ENCODE measurements at places on chromosomes 6 and 20. TPM values are rescaled to one million over a fixed set of nuclear protein-coding genes. Genes with fewer than 3 reads are reported as not detected.
A peak's percentile ranks its signal among the peaks of the same experiment; 100 is the strongest.

ARMH2 gene
- not detected for total RNA-seq

MSH5 gene
- total RNA-seq = 17.4 TPM

RBM38 gene
- total RNA-seq = 12.0 TPM

SIRPD gene
- not detected for total RNA-seq

COL21A1 gene
- 173 TPM for total RNA-seq

DLK2 gene
- total RNA-seq = 1.1 TPM

TREML2 gene
- total RNA-seq = not detected

GRCh38 chr20:52539891-52540290, 348.3 kb upstream of the ZFP64 start:
- H3K4me3 ChIP-seq = no peak overlapping the region
- no peaks in the 10 kb centered on the region for H3K4me1 ChIP-seq
- H3K27me3 ChIP-seq = no peaks in the 10 kb centered on the region
- no peak overlapping the region for H3K27ac ChIP-seq
- no peaks in the 10 kb centered on the region for H3K36me3 ChIP-seq

DNA sequence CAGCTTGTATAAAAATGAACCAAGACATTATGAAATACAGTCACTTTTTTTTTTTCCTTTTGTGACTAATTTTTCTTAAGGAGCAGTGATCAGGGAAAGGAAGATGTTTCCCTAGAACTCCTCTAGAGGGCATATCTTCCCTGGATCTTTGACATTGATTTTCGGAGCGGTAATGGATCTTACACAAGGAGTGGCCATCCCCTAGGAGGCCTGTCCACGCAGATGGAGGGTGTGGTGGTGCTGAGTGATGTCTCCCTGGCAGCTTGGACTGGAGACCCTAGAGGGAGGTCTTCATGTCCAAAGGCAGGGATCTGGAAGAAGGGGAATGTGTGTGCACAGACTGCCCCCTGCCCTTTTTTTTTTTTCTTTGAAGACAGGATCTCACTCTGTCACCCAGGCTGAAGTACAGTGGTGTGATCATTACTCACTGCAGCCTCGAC, 7.0 kb upstream of the KIFC1 start:
- peaks cover 4% of the 10 kb centered on the region for H3K4me1 ChIP-seq
- no peak overlapping the region for H3K4me3 ChIP-seq
- no peak for DNase-seq

DNA sequence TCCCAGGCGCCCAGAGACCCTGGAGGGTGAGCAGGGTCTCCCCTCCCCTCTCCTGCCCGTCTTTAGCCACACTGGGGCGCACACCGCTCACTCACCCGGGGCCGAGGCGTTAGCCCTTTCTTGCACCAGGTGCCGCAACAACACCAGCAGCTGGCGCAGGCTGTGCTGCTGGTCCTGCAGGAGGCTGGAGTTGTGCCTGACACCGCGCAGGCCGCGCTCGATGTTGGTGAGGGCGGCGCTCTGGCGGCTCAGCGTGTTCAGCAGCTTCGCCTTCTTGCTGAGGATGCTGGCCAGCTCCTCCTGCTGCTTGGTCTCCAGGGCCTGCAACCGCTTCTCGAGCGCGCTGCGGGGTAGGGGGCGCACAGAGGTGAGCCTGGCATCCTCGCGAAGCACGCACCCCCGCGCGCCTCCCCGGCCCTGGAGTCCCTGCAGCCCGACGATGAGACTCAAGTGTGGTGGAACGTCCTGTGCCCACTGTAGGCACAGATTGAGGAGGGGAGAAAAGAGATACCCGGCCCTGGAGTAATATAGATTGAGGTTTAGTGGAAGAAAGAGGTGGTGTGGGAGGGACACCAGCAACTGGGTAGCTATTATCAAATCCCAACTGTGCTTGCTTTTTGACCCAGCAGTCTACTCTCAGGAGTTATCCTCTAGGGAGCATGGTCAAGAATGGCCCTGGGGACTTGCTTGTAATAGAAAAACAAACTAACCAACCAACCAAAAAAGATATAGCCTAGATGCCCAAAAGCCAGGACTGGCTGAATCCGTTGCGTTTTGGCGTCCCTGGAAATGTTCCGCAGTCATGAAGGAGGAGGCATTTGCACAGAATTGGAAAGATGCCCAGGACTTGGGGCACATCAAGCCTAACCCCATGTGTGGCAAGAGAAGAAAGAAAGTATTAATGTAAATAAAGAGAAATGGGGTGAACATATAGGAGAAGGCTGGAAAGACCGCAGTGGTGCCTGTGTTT, 30.9 kb downstream of the ANGPT4 start:
- H3K27ac ChIP-seq = no peak overlapping the region
- peaks cover 11% of the 10 kb centered on the region for H3K4me1 ChIP-seq
- no peak for DNase-seq
- H3K27me3 ChIP-seq = peaks cover 22% of the 10 kb centered on the region
- H3K4me3 ChIP-seq = no peak overlapping the region

GRCh38 chr6:166623318-166623717, 3.7 kb downstream of the RPS6KA2 start:
- no peak for DNase-seq
- H3K4me3 ChIP-seq = peak overlapping the region; percentile 31

DNA sequence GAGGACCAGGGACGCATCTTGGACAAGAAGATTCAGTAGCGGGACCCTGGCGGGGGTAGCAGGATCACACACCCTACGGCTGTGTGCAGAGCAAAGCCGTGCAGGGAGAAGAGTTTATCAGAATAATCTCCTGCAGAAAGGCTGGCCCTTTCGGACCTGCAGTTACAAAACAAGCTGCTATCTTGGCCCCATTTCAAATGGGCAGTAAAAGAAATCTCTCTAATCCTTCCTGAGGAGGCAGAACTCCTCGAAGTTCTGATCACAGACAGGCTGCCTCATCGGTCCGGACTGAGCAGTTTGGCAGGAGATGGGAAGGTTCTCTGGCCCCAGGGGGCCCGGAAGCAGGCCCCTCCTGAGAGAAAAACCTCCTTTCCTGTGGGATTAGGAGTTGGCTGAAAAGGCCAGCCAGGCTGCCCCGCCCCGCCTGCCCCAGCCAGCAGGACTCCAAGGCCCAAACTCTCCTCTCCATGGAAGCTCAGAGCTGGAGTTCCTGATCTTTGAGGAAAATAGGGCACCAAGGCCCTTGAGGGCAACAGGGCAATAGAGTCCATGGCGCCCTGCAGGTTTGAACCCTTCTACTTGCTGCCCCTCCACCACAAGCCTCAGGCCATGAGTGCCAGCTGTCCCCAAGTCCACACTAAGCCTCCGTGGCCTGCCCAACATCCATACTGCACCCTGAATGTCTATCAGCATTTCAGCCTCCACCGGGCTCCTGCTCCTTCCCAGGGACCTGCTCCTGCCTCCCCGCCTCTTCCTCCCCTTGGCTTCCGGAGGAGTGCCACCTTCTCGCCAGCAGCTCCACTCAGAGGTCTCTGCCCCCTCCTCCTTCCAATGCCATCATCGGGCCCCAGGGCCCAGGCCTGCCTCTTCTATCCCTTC, 141.3 kb downstream of the PREX1 start:
- peaks cover 42% of the 10 kb centered on the region for H3K4me1 ChIP-seq
- H3K4me3 ChIP-seq = no peak overlapping the region
- H3K27me3 ChIP-seq = no peaks in the 10 kb centered on the region
- DNase-seq = no peak
- H3K36me3 ChIP-seq = peaks cover 2% of the 10 kb centered on the region
- no peak overlapping the region for H3K27ac ChIP-seq

- peaks cover 5% of the 10 kb centered on the region for H3K4me1 ChIP-seq
- H3K36me3 ChIP-seq = no peaks in the 10 kb centered on the region
- H3K27ac ChIP-seq = no peak overlapping the region
- DNase-seq = no peak
- H3K4me3 ChIP-seq = no peak overlapping the region
These were observed 420.4 kb downstream of the CDH26 start for GRCh38 chr20:60378620-60379019.

GRCh38 chr20:18541741-18542140, 25.5 kb upstream of the SMIM26 start:
- no peak overlapping the region for H3K27ac ChIP-seq
- no peaks in the 10 kb centered on the region for H3K27me3 ChIP-seq
- peaks cover 37% of the 10 kb centered on the region for H3K36me3 ChIP-seq
- H3K4me1 ChIP-seq = no peaks in the 10 kb centered on the region
- no peak for DNase-seq

- H3K27me3 ChIP-seq = no peaks in the 10 kb centered on the region
- no peak for DNase-seq
- peaks cover 52% of the 10 kb centered on the region for H3K4me1 ChIP-seq
- H3K27ac ChIP-seq = peak overlapping the region; percentile 76
- no peaks in the 10 kb centered on the region for H3K36me3 ChIP-seq
These were observed 23.9 kb upstream of the TOP1 start for GRCh38 chr20:41004531-41005360.

- no peaks in the 10 kb centered on the region for H3K36me3 ChIP-seq
- peaks cover 20% of the 10 kb centered on the region for H3K27me3 ChIP-seq
- no peak overlapping the region for H3K27ac ChIP-seq
- peaks cover 11% of the 10 kb centered on the region for H3K4me1 ChIP-seq
These were observed 183.1 kb downstream of the UBE3D start for GRCh38 chr6:82882363-82883023.

DNA sequence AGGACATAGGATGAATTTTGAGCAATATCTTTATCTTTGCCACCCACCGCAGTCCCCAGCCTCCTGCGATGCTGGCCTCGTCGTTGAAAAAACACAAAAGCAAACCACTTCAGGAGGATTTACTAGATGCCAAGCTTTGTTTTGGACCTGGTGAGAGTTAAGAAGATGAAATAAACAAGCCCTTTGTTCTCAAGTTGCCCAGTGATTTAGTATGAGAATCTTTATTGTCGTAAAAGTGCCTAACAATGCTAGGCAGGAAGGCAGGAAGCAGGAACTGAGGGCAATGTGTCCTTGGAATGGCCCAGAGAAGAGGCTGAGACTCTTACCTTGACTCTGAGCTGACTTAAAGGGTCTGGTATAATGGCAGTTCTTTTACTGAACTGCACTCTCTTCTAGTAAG, 116.0 kb downstream of the TRMT11 start:
- no peaks in the 10 kb centered on the region for H3K4me1 ChIP-seq
- DNase-seq = no peak
- H3K27me3 ChIP-seq = no peaks in the 10 kb centered on the region

- peaks cover 7% of the 10 kb centered on the region for H3K4me1 ChIP-seq
- H3K27me3 ChIP-seq = no peaks in the 10 kb centered on the region
- no peak overlapping the region for H3K4me3 ChIP-seq
- no peak overlapping the region for H3K27ac ChIP-seq
- H3K36me3 ChIP-seq = peaks cover 6% of the 10 kb centered on the region
These were observed 708.4 kb downstream of the CD109 start for GRCh38 chr6:74404366-74404765.

GRCh38 chr6:3808759-3809514, 40.2 kb upstream of the FAM50B start:
- DNase-seq = no peak
- H3K27ac ChIP-seq = peak overlapping the region; percentile 94
- H3K27me3 ChIP-seq = no peaks in the 10 kb centered on the region
- no peaks in the 10 kb centered on the region for H3K36me3 ChIP-seq

GRCh38 chr6:37205175-37205996, 35.4 kb downstream of the PIM1 start:
- no peak for DNase-seq
- H3K4me3 ChIP-seq = no peak overlapping the region
- no peak overlapping the region for H3K27ac ChIP-seq
- no peaks in the 10 kb centered on the region for H3K4me1 ChIP-seq
- H3K36me3 ChIP-seq = no peaks in the 10 kb centered on the region
- H3K27me3 ChIP-seq = peaks cover 1% of the 10 kb centered on the region

GRCh38 chr6:158322724-158323560, 10.7 kb downstream of the TULP4 start:
- H3K27me3 ChIP-seq = no peaks in the 10 kb centered on the region
- H3K4me1 ChIP-seq = peaks cover 65% of the 10 kb centered on the region
- no peak overlapping the region for H3K4me3 ChIP-seq
- peaks cover 11% of the 10 kb centered on the region for H3K36me3 ChIP-seq
